Activated naive CD4-positive, alpha-beta T cell treated with anti-CD3 and anti-CD28 coated beads, Interleukin-2, amount 50 U/mL, for 72 hours (primary cell): ENCODE measurements at places on chromosomes 11 and 22.

GRCh38 chr11:131877246-131877942 lies 507.0 kb downstream of the NTM start:
- no peak for DNase-seq

DNA sequence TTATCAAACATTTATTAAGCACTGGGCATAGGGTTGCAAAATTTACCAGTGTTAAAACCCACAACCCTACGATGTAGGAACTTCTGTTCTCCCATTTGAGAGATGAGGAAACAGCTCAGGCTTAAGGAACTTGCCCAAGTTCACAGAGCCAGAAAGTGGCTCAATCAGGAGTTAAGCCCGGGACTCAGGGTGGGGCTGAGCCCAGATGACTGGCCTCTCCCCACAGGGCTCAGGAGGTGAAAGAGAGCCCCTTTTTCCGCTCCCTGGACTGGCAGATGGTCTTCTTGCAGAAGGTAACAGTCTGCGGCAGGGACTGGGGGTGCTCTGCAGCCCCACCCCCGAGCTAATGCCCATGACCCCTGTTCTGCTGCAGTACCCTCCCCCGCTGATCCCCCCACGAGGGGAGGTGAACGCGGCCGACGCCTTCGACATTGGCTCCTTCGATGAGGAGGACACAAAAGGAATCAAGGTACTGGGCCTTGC lies 5.6 kb upstream of the ANKRD13D start:
- DNase-seq, result no peak

GRCh38 chr22:46116491-46116958 lies 33.8 kb upstream of the PPARA start:
- DNase-seq, result peak; percentile 85

DNA sequence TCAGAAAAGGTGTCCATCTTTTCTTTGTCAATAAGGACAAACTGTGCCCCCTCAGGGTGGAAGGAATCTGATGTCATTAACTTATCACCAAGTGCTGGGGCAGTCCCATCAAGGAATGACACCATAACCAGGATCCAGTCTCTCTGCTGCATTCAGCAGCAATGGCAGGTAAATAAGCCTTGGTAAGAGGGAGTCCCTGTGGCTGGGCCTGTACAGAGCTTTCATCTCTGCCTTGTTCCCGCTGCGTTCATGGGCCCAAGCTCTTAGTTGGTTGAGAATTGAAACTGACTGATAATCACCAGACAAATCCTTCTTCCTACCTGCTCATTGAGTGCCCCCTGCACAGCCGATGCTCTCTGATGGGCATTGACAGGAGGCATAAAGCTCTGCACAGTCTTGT lies 22.7 kb downstream of the EIF3F start:
- DNase-seq, result no peak

DNA sequence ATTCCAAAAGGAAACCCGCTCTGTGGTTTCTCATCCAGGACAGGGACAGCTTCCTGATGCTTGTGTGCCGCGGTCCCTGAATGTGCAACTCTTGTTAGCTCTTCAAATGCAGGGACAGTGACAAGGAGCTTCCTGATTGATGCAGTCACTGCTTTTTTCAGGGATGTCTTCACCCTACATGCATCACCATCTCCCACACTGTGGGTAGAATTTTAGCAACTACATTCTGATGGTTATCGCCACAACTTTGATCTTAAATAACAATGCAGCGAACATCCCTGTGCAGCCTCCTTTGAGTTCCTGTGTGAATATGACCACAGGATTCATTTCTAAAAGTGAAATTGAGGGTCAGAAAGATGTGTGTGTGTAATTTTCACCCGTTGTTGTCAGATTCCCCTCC lies 115.0 kb downstream of the GGTLC2 start:
- DNase-seq, result no peak

GRCh38 chr11:11313426-11313825 lies 39.6 kb downstream of the CSNK2A3 start:
- DNase-seq, result no peak

- DNase-seq, result peak; percentile 62
Observed at GRCh38 chr22:26656891-26657851, at the start of gene MIAT. Gene MIAT (plus strand): TSS chr22:26657588.

DNA sequence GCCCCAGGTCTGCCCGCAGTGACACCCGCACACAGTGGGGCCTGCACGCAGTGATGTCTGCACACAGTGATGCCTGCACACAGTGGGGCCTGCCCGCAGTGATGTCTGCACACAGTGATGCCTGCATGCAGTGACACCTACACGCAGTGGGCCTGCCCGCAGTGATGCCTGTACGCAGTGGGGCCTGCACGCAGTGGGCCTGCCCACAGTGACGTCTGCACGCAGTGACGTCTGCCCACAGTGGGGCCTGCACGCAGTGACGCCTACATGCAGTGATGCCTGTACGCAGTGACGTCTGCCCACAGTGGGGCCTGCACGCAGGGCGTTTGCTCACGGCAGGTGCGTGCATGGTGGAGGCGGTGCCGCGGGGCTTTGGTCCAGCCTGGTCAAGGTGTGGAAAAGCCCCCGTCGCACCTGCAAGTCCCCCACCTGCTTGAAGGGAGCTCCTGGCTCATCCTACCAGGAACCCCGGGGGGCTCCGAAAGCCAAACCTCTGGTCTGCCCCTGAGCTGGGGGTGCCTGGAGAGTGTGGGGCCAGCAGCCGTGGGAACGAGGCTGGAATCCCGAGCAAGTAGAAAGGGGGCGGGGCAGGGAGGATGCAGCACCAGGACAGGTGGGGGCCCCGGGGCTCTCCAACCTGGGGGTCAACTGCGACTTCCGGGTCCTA lies 8.9 kb upstream of the SYT8 start:
- DNase-seq, result no peak

- no peak for DNase-seq
Observed at GRCh38 chr22:48706934-48707762, 1120.5 kb downstream of the BRD1 start.

DNA sequence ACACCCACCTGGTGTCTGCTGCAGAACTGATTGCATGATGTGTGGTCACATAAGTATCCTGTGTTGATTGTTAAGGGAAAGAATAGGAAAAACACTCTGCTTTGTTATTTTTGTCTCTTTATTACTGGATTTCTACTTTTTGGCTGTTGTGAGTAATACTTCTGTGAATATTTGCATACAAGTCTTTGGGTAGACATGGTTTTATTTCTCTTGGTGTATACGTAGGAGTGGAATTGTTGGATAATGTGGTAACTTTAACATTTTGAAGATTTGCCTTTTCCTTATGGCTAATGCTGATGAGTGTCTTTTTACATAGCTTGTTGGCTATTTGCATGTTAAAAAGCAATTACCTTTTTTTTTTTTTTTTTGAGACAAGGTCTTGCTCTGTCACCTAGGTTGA lies 13.1 kb downstream of the PPP6R3 start:
- no peak for DNase-seq

GRCh38 chr22:35552196-35552842 lies 11.7 kb downstream of the RASD2 start:
- DNase-seq, result peak; percentile 84

GRCh38 chr11:77046060-77046501 lies 11.9 kb downstream of the B3GNT6 start:
- DNase-seq, result no peak

DNA sequence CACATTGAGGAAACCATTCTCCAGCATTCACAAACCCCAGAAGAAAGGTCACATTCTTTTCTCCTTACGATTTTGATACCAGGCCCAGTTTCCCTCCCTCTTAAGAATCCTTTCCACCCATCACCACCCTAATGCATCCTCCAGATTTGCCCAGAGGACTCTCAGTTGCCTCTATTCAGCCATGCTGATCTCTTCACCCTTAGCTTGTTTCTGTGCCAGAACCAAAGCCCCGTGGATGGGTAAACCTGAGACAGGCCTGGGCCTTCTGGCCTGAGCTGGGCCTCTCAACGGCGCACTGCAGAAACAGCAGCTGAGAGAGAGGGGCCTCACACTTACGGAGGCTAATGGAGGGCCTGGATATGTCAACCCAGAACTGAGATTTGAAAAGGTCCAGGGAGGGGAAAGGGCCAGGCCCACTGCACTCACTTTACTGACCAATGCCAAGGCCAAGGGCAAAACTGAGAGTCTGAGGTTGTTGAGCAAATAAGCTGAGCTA lies 32.2 kb upstream of the OAF start:
- no peak for DNase-seq

DNA sequence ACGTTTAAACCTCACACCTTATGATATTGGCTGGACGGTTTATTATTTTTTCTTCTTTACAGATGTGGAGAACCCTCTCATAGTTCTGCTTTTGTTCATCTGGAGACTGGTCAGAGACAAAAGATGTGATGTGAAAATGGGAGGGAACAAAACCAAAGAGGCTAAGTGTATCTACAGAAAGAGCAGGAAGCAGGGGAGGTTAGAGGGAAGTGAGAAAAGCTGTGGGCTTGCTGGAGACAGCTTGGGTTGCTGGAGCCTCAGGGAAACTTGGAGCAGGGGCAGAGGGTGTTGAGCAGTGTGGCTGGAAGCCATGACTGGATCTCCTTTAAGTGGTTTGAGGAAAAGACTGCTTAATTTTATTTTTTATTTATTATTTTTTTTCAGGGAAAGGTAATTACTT lies 79.0 kb upstream of the SNX19 start:
- no peak for DNase-seq

DNA sequence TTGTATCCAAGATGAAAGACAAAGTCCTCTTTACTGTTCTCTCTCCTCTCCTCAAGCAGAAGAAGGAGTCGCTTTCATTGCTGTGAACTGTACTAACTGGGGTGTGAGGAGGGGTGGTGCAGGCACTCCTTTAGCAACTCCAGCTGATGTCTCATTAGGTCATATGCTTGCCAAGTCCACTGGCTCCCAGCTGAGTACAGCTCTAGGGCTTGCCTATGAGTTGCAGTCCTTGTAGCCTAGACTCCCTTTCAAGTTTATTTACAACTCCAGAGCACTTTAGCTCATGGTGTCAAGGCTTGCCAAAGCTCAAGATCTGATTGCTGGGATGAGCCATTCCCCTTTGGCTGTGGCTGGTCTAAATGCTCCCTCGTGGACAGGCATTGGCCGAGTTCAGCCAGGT lies 55.1 kb upstream of the PDGFD start:
- DNase-seq, result no peak

- no peak for DNase-seq
Observed at GRCh38 chr11:73070653-73071052, 71.5 kb downstream of the FCHSD2 start.

- no peak for DNase-seq
Observed at GRCh38 chr11:126387857-126388256, 32.4 kb downstream of the ST3GAL4 start.

GRCh38 chr11:85746670-85747069 lies 60.7 kb upstream of the CCDC89 start:
- DNase-seq, result no peak

DNA sequence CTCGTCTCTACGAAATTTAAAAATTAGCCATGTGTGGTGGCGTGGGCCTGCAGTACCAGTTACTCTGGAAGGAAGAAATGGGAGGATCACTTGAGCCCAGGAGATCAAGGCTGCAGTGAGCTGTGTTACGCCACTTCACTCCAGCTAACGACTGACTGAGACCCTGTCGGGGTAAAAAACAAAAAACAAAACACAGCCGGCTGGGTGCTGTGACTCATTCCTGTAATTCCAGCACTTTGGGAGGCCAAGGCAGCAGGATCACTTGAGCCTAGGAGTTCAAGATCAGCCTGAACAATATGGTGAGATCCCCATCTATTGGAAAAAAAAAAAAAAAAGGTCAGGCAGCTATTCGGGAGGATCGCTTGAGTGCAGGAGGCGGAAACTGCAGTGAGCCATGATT lies 2.4 kb downstream of the PAFAH1B2 start:
- DNase-seq, result no peak

- DNase-seq, result no peak
Observed at GRCh38 chr11:26042113-26042512, 289.8 kb upstream of the ANO3 start.

DNA sequence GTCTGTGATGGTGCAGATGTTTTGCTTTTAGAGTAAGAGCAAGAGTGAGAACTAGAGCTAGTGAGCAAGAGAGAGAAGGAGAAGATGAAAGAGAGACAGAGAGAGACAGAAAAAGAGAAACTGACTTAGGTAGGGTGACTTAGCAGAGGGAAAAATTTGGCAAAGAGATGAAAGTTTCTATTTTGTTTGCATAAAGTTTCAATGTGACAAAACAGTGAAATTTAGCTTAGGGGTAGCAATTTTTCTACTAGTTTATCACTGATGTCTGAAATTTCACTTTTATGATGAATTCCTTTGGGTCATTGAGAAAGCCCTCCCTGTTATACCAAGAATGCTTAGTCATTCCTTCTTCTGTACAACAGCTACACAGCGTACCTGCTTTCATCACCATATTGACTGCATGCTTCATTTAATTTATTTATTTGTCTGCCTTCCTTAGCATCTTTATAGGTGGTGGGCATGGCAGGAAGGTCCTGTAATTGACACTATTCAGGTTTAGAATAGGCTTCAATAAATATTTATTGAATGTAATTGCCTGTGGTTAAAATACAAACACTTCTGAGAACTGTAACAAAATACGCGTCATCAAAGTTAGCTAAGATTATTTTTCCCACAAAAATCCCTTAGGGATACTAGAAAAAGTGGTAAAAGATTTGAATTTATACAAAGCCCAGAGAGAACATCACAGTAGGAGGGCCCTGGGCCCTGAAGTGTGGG lies 19.9 kb upstream of the CTSC start:
- no peak for DNase-seq

- DNase-seq, result no peak
Observed at GRCh38 chr11:45259592-45259991, 26.5 kb downstream of the SYT13 start.

DNA sequence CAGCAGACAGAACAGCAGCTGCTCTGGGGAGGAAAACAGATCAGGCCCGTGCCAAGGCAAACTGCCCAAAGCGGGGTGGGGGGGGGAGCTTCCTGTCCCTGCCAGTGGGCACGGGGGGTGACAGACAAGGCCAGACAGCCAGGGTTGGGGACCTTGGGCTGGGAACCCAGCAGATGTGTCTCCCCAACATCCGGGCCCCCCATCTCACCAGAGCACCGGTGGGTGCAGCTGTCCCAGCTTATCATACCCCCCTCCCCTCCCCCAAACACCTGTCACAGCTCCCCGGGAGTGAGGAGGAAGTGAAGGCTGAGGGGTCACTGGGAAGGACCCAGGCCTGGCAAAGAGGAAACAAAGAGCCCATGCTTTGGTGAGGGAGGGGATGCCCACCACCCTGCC lies 1.3 kb downstream of the PPP1R14B start:
- no peak for DNase-seq

- peak; percentile 71 for DNase-seq
Observed at GRCh38 chr11:46295312-46296058, 18.0 kb downstream of the CREB3L1 start.
